ENCODE measurements at places on chromosomes 4 and X.

GRCh38 chrX:46117234-46117633 is 428.0 kb downstream of the ZNF674 start:
- DNase-seq = no peak

- no peak for DNase-seq
Observed at GRCh38 chr4:174912919-174913543, 5.1 kb upstream of the ADAM29 start.

DNA sequence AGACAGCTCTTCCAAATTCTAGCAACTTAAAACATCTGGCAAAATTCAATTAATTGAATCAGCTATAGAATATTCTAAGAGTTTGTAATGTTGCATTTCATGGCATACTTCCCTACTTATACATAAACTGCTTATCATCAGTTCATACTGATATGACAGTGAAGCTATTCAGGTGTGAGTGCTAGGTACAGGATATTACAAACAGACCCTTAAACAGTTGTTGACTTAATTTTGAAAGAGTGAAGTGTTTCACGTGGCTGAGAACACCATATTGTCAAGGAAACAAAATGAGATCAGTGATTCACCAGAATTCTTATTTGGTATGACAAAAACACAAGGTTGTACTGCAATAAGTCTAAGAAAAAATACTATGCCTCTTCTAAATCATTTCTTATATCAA is 27.4 kb downstream of the CENPU start:
- no peak for DNase-seq

- no peak for DNase-seq
Observed at GRCh38 chr4:80145739-80146138, 51.6 kb upstream of the PRDM8 start.

GRCh38 chr4:1356181-1356998 is 9.4 kb downstream of the UVSSA start:
- peak; percentile 61 for DNase-seq

- no peak for DNase-seq
Observed at GRCh38 chr4:112272292-112272691, 13.4 kb downstream of the TIFA start.

DNA sequence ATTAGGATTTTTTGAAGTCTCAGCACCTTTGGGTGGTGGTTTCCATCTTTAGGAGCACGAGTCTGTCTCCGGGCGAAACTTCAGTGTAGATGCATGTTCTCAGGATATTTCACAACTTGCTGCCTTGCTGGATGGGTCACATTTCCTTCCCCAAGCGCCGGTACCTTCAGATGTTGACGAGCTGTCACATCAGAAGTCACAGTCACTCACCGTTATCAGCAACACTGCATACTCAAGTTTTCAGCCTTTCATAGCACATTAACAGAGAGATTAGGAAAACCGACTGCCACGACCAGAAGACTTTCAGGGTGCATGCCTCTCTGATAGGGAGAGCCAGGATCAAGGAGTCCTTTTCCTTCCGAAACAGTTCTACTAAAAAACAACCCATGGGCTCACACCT is 77.8 kb downstream of the SHROOM2 start:
- DNase-seq = no peak

- DNase-seq = no peak
Observed at GRCh38 chr4:132981611-132982010, 167.5 kb upstream of the PCDH10 start.

DNA sequence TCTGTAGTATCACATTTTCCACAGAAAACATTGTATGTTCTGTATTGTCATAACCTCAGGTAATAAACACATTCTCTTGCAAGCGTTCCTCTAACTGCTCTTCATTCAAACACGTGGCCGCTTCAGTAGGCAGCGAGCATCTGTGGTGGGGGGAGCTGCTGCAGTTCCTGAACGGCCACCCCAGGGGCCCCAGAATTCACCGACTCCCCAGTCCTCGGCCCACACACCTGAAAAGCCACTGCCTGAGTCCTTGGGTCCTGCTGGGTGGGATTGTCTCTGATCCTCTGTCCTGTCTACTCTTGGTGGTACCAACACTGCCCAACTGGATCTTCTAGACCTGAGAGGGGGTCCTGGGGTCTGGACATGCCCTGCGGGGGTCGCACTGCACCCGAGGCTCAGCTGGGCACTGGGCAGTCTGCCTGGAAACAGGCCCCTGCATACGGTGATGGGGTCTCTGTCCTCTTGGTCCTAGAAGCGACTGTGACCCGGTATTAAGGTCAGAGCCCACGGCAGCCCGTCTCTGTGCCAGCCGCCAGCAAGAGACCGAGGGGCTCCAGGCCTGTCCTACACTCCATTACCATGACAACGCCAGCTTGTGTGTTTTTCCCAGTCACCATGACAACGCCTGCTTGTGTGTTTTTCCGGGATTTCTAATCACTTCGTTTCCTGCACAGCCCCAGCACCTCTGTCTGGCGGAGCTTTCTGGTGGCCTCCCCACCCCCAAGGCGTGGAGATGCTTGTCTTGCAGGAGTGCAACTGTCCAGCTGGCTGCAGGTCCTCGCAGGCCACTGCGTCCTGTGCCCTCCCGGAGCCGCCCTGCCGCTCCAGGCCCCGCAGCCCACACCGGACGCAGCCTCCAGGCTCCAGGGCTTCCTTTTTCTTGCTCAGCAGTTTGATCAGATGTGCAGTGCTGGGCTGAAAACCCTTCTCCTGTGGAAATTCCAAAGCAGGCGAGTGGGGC is 16.0 kb downstream of the CTBP1 start:
- no peak for DNase-seq

DNA sequence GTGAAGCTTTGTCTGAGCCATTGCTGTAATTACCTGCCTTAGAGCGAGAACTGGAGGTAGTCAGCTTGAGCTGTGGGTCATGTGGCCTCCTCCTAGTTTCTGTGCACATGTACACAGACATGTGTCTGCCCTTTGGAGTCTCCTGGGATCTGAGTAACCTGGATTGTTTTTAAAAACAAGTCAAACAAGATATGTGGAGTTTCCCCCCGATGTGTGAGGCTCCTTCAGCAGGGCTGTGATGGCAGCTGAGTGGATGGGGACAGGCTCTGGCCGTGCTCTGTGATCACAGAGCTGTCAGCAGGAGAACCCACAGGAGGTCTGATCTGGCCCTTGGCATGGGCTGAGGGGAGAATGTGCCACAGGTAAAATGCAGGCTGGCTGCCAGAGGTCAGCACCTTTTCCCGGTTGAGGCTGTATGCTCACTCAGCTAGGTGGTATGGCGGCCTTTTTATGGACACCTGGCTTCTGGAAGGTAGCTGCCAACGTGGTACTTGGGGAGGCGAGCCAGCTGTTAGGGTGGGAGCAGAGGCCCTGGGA is 38.4 kb downstream of the NOP14 start:
- DNase-seq = no peak

DNA sequence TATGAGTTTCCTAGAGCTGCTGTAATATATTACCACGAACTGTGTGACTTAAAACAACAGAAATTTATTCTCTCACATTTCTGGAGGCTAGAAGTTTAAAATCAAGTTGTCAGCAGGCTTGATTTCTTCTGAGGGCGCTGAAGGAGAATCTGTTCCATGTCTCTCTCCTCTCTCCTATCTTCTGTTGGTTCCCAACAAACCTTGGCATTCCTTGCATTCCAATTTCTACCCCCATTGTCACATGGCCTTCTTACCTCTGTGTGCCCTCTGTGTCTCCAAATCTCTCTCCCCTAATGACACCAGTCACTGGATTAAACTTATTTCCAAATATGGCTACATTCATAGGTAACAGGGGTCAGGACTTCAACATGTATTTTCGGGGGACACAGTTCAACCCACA is 672.7 kb downstream of the RPA4 start:
- DNase-seq = no peak

DNA sequence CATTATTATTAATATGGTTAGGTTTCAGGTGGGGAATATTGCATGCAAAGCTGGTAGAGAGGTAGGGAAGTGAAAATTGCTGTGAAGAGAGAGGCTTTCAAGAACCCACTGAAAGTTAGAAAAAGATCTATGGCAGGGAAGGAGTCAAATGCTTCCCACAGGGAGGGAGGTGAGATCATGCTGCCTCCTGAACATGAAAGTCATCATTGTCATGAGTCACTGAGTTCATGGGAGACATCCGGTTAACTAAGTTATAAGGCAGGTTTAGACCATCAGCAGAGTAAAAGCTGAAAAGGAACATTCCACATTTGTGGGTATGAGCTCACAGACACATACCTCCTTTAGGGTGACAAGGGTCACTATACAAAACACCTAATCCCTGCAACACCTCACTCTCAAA is 16.2 kb downstream of the GATB start:
- DNase-seq = no peak

DNA sequence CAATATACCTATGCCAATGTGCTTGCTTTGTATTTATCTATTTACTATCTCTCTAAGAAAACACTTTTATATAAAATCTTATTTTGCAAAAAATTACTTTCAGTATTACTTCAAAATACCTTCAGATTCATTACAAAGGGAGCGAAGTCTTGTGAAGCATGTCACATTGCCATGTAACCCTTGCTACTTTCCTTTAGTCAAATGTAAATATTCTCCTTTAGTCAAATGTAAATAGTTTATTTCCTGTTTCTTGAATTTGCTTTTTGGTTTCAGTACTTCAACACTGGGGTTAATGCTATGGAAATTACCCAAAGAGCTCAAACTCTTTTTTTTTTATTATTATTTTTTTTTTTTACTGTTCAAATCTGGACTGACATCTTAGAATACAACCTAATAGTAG is 383.3 kb downstream of the GRXCR1 start:
- no peak for DNase-seq

DNA sequence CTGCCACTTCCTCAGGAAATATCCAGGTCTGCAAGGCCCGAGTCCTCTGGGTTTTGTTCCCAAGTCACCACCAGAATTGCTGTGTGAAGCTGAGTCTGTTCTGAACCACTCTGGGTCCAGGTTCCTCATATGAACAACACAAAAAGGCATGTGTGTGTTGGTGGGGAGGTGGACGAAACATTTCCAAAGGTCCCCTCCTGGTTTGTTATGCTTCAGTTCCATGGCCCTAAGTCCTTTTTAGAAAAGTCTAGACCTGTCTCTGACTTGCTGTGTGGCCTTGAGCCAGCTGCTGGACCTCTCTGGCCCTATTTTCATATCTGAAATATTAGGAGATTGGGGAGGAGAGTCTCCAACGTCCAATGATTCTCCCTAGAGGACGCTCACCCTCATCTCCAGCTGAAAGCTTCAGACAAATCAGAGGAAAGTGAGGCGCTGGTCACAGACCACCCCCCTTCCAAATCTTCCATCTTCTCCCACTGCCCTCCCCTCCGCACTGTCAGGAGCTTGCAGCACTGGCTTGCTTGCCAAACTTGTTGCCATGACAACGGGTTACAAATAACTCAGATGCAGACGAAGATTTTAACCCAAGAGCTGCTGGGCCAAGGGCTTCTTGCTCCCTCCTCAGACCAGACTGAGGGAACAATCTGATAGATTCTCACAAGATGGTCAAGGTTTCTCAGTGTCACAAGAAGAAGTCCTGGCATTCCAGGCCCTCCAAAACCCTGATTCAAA is 64.5 kb downstream of the SMC1A start:
- peak; percentile 24 for DNase-seq

GRCh38 chr4:16289897-16290554 is 63.8 kb upstream of the TAPT1 start:
- DNase-seq = peak; percentile 37

DNA sequence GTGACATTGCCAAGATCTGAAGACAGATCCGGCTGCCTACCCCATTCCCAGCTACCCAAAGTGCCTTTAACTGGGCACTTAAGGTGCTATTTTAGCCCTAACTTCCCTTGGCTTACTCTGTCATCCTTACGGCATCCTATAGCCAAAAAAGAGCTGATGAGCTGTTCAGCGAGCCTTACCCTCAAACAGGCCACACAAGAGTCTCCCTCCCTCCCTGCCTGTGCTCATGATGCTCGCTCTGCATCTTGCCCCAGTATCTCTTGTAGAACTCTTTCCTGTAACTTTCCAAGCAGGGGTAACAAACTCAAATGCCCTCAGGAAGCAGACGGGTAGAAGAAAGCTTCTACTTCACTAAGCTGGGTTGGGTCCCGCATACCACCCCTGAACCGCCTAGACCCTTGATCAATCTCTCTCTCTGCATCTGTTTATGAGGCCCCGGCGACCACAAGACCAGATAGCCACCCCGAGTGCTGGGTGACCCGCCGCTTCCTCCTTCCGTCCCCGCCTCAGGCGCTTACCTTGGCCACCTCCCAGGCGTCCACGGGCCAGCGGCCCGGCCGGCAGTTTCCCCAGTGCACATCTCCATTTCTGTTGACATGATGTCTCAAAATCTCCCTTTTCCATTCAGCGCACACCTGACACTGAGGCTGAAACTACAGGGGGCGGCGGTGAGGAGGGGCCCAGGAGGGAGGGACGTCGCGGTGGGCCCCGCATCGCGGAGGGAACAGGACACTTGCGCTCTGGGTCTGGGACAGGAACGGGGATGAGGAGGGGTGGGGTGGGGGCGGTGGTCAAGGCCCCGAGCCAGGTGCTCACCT is 663 bp downstream of the CXorf38 start:
- DNase-seq = peak; percentile 16
